ENCODE measurements at places on chromosomes 3 and 15.

GRCh38 chr15:60374209-60374608 is 23.6 kb downstream of the ANXA2 start:
- no peak for DNase-seq

GRCh38 chr15:63487076-63487757 is 17.2 kb upstream of the USP3 start:
- DNase-seq = peak; percentile 4

- peak; percentile 8 for DNase-seq
Observed at GRCh38 chr3:171239757-171240503, 213.4 kb upstream of the SLC2A2 start.

- DNase-seq = no peak
Observed at GRCh38 chr15:42324308-42324707, 35.0 kb upstream of the CAPN3 start.

- peak; percentile 4 for DNase-seq
Observed at GRCh38 chr3:169869484-169870220, at the start of gene LRRC31. LRRC31 (minus strand) TSS chr3:169869935; CDS start chr3:169869807, 128 bp downstream.

DNA sequence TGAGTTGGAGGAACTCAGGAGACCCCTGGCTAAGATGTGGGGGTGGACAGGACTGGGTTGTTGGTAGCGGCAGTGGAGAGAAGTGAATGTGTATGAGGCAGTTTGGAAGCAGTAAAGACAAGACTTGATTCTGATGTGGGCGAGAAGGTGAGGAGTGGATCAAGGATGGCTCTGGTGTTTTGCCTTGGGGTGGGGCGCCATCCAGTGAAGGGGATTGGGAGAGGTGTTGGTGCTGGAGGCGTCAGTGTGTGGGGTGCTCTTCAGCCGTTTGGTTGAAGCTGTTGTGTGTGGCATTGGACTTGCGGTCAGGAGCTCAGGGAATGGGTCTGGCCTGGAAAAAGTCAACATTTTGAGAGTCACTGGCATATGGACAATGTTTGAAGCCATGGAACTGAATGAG is 13.3 kb downstream of the FAN1 start:
- DNase-seq = no peak

DNA sequence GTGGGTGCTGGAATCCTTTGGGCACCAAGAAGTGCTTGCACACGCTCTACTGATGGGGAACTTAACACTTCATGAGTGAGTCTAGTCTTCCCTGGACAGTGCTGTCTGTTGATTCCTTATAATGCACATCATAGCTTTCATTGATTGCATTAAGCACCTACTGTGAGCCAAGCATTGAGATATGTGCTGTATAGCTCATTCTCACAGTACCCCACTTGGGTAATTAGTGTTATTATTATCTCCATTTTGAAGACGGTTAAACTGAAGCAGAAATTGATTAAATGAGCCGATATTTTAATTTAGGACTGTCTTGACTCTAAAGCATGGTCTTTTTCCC is 504 bp upstream of the PDHB start:
- no peak for DNase-seq

GRCh38 chr3:56101576-56101975 is 366.7 kb downstream of the ERC2 start:
- DNase-seq = no peak

DNA sequence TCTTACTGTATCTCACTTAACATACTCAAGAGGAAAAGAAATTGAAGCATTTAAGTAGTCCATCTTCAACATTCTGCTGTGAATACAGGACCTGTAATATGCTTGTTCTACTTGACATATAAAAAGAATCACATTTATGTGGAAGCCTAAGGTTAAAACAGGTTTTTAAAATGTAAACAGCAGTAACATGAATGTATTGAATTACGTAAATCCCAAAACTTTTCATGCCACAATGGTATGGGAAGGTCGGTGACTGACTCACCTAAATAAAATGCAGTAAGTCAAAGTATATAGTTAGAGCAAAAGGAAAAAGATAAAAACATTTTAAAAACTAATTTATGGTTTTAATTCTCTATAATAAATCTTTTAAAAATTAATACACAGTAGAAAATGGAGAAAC is 115.7 kb upstream of the TJP1 start:
- no peak for DNase-seq

DNA sequence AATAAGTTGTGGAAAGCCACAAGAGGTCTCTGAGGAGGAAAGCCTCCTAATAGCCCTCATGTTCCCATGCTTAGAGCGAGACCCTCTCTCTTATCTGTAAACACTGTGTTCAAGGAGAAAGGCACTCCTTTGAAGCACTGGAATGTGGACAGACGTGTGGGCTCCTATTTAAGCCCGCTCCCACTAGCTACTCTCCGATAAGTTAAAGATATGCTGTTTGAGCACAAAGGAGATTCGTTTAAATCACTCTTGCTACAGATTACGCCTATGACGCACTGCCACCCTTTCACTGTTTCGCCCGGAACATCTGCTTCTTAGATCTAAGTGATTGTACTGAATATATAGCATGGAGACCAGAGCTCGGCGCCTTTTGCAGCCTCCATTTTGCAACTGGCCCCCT is 57.8 kb upstream of the FAM3D start:
- DNase-seq = no peak

DNA sequence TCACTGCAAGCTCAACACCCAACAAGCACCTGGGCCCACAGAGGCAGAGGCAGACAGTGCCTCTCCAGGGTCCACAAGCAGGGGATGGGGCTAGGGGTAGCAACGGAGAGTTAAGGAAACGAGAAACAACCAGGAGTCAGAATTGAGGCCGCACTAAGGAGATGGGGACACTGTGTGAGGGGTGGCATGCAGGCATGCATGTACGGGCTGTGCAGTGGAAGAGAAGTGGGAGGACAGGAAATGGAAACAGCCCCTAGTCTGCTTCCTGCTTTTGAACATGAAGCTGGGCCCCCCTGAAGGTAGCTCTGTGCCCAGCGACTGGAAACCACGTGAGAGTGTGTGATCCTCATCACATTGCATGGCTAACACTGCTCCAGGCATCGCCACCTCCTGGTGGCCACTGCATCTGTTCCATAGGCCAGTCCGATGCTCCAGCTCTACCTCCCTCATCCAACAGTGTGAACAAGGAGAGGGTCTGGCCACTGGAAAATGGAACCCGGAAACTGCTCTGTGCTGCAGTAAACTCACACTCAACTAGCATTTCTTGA is 44.0 kb downstream of the XXYLT1 start:
- DNase-seq = no peak

- DNase-seq = no peak
Observed at GRCh38 chr15:64423970-64424369, 36.3 kb downstream of the TRIP4 start.

DNA sequence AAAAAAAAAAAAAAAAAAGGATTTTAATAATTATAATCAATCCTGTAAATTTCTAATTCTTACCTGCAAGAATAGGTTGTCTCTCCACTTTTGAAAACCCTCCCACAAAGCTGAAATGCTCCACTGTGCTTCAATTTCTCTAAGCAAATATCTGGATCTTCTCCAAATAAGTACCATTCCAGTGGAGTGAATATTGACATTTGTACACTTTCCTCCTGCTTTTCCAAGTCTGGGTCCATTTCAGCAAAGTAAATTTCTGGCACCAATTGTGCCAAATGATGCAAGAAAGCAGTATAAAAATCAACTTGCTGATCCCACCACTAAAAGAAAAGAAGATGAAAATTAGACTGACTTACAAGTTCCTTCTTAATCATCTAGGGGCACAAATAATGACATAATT is 19.9 kb downstream of the UBR1 start:
- DNase-seq = no peak

- DNase-seq = no peak
Observed at GRCh38 chr3:42515391-42515916, 13.0 kb downstream of the VIPR1 start.

DNA sequence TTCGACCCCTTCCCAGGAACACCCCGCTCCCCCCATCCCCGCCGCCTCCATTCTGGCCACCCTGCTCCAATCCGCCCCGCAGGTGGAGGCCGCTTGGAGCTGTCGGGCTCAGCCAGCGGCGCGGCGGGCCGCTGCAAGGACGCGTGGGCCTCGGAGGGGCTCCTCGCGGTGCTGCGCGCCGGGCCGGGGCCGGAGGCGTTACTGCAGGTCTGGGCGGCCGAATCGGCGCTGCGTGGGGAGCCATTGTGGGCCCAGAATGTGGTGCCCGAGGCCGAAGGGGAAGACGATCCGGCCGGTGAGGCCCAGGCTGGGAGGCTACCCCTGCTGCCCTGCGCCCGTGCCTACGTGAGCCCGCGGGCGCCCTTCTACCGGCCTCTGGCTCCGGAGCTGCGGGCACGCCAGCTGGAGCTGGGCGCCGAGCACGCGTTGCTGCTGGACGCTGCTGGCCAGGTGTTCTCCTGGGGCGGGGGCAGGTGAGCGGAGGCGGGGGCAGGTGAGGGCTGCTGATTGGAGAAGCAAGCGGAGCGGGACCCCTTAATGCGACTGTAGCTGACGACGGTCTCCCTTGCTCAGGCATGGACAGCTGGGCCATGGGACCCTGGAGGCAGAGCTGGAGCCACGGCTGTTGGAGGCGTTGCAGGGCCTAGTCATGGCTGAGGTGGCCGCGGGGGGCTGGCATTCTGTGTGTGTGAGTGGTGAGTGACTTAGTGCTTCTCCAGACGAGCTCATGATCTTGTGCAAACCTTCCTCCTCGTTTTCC is 2.5 kb downstream of the RCCD1 start:
- DNase-seq = no peak

- no peak for DNase-seq
Observed at GRCh38 chr15:101694261-101694660, 30.0 kb downstream of the TARS3 start.

GRCh38 chr3:81967393-81967792 is 205.9 kb upstream of the GBE1 start:
- DNase-seq = no peak

GRCh38 chr15:66729331-66729951 is 27.4 kb downstream of the SMAD6 start:
- DNase-seq = no peak

DNA sequence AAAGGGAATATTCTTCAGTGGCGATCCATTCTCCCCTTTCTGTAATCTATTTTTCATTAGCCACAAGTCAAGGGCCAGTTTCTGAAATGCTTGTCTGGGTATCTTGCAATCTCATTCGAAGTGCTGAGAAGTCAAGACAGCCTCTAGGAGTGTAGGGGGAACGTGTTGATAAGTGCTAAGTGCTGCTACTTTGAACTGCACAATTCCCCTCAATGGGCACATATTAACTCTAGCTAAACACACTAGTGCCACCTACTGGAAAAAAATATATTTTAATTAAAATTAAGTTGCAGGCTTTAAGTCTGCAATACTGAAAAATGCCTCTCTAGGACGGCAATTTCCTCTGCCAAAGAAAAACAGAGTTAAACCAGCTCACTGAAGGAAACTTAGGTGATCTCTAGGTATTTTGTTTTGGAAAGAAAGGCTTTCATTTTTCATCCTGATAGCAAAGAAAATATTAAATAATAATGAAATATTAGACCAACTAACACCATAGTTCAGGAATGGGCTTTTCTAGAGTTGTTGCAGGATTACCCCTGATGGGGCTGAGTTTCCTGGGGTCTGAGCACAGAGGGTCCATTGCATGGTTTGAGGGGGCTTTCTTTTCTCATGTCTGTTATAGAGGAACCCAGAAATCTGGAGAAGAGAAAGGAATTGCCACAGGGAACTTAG is 181.9 kb upstream of the KBTBD8 start:
- DNase-seq = peak; percentile 51

GRCh38 chr15:65529762-65530317 is 423 bp upstream of the HACD3 start:
- no peak for DNase-seq

DNA sequence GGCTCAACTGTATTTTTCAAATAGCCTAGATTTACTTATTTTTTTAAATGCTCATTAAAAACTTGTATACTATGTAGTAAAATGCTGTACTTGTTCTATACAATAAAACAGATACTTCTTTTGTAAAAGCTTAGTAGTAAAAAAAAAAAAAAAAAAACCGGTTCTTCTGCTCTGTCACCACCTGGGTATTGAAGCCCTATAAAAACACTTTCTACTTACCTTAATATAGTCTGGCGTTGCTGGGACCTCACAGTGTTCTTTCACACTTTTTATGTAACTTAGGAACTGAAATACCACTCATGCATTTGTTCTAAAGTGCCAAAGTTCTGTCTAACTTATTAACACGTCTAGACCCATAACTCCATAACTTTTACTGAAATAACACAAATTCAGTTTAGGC is 61.4 kb downstream of the TASOR start:
- peak; percentile 39 for DNase-seq

DNA sequence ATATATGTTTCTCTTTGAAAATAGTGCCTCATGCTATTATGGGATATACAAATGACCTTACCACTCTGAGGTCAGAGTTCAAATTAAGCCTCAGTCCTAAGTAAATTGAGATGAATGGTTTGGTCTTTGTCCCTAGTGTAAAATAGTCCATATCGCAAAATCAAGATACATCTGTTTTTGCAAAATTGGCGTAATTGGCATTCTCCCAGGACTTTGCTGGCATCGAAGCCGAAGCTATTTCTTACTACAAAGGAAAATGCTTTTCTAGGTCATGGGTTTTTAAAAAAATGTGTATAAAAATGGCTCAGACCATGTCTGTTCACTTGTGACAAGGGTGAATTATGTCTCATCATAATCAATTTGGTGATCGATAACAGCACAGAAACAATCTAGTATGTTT is 25.9 kb downstream of the ROBO2 start:
- DNase-seq = no peak

DNA sequence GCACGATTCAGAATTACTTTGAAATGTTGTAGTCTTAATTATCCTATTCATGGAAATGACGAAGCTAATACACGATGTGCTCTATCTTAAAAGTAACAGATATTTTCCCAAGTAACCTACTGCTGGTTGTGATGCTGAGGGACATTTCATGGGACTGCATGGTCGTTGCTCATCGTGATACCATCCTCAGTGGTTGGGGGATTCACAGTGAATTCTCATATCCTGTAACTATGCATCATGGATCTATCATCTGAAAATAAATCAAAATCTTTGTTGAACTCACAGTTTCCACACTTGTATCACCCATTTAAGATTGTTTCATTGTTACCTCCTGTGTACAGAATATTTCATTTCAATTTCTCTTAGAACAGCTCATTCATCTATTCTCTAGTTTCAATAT is 84.7 kb downstream of the OPA1 start:
- DNase-seq = no peak
